Inflammatory macrophage treated with lipopolysaccharide for 4 hours (primary cell): ENCODE measurements at places on chromosomes 1 and 21.

DNA sequence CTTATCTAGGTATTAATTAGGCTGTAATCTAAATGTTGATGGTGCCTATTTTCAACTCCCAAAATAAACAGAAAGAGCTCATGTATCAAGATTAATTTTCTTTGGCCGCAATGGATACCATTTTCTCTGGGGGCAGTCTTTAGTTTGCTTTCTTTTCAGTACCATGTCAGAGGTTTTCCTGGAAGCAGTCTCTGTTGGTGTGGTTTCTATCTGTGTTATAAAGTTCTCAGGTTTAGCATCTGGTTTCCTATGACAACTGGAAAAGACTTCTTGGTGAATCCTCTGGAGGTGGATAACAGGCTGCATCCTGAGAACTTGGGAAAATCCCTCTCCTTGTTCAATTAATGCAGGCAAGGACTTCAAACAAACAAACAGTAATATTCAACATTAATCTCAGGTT, 38.7 kb upstream of the BATF3 start:
- no peak for DNase-seq

- DNase-seq = no peak
Measured at GRCh38 chr1:201778279-201779065, 50.5 kb upstream of the IPO9 start.

DNA sequence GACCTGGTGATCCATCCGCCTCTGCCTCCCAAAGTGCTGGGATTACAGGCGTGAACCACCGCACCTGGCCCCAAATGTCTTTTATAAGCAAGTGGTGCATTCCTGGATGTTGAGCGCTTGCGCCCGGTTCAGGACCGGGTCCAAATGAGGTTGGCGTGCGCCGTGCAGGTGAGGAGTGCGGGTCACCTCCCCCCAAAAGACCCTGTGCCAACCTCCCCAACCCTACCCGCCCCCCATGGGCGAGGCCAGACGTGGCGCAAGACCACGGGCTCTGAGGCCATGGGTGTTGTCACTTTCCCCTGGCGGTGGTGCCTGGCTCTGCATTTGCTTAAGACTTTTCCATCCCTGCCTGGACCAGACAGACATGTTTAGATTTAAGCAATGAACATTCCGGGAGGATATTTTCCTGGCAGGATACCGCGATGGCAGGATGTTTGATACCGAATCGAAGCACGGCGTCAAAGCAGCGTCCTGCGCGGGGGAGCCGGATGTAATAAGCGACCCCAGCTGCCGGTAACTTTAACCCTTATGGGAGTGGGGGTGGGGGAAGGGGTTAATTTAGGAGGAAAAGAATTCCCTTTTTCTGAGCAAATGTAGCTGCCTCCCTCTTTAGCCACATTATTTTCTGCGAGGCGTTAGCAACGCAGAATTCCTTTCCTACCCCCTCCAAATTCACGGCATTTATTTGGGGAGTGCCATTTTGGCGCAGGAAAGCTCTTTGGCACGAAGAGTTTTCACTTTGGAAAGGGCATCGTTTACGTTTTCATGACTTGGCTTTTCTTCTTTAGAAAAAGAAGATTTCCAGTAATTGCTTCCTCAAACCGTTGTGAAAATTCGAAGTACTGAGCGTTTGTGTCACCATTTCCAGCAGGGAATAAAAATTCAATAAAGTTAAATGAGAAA, 27.8 kb upstream of the RNF187 start:
- DNase-seq = peak; percentile 76

DNA sequence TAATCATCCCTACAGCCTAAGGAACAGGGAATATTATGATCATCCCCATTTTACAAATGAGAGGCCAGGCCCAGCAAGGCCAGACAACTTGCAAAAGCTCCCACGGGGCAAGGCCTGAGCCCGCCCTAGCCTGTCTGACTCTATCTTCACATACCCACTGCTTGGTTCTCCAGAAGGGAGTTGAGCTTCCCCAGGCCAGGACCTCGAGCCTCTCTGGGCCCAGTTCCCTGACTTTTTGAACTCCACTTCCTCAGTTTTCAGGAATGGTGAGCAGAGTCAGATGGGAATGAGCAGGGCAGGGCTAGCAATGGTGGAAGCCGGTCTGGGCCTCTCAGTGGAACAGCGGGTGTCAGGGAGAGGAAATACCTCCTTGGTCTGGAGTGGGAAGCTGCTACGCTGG, 39.3 kb downstream of the CACNA1S start:
- no peak for DNase-seq

DNA sequence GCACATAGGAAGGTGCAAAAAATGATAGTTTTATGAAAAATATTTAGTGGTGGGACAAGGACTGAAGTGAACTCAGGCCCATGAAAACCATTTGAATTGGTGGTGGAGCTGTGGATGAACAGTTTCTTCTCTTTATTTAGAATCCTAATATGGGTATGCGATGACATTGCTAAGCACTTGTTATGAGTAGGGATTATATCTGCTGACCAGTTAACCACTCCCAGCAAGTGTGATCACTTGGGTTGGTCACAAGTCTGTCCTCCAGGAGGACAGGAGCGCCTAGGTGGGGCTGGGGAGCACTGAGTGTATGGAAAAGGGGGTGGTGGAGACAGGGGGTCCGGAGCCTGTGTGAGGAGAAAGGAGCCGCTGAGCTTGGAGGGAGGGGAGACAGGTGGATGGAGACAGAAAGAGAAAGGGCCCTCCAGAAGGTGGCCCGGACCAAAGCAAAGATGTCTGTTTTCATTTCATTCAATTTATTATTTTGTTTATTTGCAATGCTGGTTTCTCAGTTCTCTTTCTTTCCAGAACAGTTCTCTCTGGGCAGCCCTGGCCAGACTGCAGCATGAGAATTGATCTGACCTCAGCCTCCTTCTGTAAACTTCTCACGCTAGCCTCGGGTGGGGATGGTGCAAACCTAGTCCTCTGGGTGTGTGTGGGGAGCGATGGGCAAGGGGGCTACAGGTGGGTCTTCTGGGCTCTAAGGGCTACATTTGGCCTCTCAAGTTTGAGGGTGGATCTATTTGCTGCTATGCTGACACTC, 9.9 kb upstream of the ZSCAN20 start:
- peak; percentile 22 for DNase-seq

- DNase-seq = peak; percentile 63
Measured at GRCh38 chr1:43991476-43992231, at the start of gene CCDC24. TSS of gene CCDC24 (plus strand) at chr1:43991599. CDS start at chr1:43991879, 280 bp downstream.

- DNase-seq = no peak
Measured at GRCh38 chr21:38905752-38906151, 100.0 kb downstream of the ETS2 start.

DNA sequence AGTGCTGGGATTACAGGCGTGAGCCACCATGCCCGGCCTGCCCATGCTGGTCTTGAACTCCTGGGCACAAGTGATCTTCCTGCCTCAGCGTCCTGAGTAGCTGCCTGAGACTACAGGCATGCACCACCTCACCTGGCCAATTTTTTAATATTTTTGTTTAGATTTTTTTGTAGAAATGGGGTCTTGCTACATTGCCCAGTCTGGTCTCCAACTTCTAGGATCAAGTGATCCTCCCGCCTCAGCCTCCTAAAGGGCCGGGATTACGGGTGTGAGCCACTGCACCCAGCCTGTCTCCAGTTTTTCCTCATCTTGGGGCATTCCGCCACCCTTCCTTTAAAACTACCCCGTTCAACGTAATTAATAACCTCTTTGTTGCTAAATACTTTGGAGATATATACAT, 7.4 kb downstream of the PMF1 start:
- no peak for DNase-seq

- no peak for DNase-seq
Measured at GRCh38 chr1:9127395-9128165, 1.3 kb downstream of the GPR157 start.

DNA sequence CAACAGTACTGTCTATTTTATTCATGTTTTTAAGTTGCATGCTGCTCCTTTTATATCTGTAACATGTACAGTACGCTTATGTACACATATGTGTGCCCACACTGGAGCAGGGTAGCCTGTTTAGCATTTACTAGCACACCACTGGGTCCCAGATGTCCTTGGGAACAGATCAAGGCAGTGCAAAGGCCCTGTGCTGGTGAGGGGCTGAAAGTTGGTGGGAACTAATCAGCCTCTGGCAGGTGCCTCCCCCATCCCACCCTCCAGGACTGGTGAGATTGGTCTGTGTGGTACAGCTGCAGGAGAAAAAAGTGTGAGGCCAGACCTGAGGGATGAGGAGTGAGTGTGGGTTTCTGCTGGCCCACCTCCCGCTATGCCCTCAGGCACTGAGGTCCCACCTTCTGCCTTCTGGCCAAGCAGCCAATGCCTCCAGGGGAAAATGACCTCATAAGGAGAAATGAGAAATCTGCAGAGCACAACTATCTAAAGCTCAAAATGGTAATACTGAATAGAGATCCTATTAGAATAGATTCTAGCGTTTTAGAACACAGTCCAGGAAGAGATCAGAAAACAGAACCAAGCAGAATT, 58.9 kb downstream of the POFUT2 start:
- no peak for DNase-seq

- DNase-seq = peak; percentile 55
Measured at GRCh38 chr1:27296773-27297291, 25.1 kb upstream of the TMEM222 start.

DNA sequence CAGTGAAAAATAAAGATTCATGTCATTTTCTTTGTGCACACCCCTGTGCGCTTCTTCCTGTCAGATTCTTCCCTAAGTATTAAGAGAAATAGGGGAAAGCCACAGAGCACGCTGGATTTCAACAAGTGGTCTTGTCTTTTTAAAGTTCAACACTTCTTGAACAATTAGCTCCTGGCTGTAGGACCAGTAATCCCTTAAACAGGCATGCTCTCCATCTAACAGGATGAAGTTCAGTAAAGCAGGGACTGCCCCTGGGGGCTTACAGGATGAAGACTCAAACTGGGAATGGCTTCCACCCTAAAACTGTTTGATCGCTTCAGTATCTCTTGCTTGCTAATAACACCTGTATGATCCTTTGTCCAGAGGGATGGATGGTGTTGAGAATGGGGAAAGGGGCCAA, 4.2 kb downstream of the PSMB4 start:
- no peak for DNase-seq

DNA sequence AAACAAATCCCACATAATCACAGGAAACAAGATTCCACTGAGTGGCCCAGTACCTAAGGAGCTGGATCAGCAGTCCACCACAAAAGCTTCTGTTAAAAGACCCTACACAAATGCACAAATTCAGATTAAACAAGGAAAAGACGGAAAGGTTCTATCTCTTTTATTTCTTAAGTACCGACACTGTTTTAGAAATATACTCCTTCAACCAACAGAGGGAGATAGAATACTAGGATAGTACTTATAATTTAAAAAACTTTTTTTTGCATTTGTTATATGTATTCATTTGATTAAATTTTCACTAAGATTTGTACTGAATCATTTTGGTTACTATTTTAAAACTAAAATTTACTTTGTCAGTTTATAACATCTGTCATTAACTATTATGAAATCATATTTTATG, 12.5 kb downstream of the CDC7 start:
- no peak for DNase-seq

DNA sequence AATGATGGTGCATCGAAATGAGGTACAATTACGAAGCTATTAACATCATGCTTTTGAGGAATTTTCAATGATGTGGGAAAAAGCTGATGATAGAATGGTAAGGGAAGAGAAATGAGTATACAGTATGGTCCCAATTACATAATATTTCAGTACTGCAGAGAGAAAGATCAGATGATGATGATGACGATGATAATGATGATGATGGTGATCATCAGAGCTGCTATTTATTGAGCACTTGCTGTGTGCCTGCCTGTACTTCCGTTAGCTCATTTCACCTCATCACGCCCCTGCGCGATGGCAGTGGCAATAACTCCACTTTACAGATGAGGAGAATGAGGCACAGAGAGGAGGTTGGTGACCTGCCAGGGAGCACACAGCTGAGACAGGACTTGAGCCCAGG, 620.8 kb downstream of the MATN1 start:
- DNase-seq = no peak

DNA sequence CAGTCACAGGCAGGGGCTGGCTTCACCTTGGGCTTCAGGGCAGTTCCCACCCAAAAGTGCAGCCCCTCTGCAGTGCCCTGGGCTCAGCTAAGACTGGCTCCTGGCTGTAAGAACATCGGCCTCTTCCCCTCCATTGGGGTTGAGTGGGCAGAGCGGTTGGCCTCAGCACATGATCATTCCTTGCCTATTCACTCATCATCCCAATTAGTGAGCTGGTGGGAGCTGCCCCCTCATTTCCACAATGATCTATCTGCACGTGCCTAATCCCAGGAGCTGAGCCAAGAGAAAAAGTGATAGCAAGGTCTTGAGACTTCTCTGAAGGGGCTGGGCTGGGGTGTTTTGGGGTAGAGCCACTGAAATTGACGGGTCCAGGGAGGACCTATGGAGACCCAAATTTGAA, 133.6 kb downstream of the SYF2 start:
- DNase-seq = no peak

- DNase-seq = no peak
Measured at GRCh38 chr1:27569506-27570291, 34.2 kb downstream of the AHDC1 start.

GRCh38 chr1:48873944-48874343, 97.3 kb upstream of the BEND5 start:
- DNase-seq = no peak

GRCh38 chr1:150582371-150582770, 3.0 kb upstream of the MCL1 start:
- no peak for DNase-seq
